ENCODE measurements at places on chromosomes 4 and X.

- DNase-seq = peak; percentile 31
Measured at GRCh38 chr4:81378386-81378785, 93.3 kb downstream of the RASGEF1B start.

DNA sequence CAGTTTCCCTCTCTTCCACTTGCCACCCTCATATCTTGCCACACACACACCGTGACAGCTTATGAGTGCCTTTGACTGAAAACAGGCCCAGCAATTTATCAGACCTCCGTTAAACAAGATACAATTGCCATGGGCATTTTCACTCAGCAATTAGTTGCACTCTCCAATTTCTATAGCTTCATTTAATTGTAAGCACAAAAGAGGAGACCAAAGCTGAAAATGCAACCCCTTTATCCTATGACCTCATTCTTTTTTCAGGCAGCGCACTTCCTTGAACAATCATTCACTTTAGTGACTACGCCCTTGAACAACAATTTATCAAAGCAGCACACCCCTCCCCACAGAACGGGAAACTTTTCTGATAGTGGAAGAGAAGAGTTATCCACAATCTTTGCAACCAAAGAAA is 4.1 kb downstream of the POF1B start:
- no peak for DNase-seq

DNA sequence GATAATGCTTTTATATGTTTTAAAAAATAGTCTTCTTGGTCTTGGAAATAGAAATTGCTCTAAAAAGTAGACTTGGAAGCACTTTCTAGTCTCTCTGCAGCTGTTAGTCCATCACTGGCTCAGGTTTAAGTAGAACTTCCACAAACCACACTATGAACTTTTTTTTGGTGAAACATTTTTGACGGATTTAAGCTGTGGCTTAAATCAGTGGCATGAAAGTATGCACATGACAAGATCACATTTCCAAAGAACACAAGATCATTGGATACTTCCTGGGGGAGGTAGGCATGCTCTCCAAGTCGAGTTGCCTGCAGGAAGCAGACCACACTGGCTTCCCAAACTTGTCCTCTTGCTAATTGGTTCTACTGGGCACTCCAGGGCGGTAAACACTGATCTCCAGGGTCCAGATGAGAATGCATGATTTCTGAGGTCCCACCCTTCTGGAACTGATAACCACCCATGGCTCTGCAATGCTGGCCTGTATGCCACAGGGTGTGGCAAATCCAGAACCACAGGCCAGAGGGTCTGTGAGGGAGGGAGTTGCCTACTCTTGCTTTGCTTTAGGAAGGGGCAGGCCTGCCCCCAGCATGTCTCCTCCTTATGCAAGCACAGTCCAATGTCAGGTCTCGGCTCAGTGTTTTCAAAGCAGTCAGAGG is 331.9 kb upstream of the SFRP2 start:
- DNase-seq = no peak

GRCh38 chr4:185282968-185283367 is 73.6 kb downstream of the SNX25 start:
- no peak for DNase-seq

DNA sequence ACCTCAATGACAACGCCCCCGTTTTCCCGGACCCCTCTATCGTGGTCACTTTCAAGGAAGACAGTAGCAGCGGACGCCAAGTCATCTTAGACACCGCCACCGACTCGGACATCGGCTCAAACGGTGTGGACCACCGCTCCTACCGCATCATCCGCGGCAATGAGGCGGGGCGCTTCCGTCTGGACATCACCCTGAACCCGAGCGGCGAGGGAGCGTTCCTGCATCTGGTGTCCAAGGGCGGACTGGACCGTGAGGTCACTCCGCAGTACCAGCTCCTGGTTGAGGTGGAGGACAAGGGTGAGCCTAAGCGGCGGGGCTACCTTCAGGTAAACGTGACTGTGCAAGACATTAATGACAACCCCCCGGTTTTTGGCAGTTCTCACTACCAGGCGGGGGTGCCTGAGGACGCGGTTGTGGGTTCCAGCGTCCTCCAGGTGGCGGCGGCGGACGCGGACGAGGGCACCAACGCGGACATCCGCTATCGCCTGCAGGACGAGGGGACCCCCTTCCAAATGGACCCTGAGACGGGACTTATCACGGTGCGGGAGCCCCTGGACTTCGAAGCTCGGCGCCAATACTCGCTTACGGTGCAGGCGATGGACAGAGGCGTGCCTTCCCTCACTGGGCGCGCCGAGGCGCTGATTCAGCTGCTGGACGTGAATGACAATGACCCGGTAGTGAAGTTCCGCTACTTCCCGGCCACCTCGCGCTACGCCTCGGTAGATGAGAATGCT is 2.2 kb downstream of the FAT4 start:
- peak; percentile 83 for DNase-seq

- DNase-seq = no peak
Measured at GRCh38 chr4:38060829-38061431, 100.7 kb downstream of the PTTG2 start.

- no peak for DNase-seq
Measured at GRCh38 chrX:71320126-71320525, 18.6 kb downstream of the ITGB1BP2 start.

DNA sequence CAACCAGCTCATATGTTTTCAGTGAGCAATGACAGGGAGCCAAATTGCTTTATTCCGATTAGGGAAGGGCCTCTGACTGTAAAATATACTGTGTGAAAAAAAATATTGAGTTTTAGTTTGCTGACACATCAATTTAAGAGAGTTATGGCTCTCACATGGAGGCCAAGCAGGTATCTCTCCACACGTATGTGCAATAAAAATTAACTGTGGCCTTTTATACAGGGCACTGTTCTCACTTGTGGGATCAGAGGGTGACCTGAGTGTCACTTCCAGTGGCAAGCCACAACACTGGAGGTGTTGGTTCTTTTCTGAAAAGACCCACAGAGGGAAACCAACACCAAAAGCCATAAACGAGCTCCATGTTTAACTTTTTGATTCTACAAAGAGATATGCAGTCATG is 462.8 kb downstream of the MID1IP1 start:
- no peak for DNase-seq

DNA sequence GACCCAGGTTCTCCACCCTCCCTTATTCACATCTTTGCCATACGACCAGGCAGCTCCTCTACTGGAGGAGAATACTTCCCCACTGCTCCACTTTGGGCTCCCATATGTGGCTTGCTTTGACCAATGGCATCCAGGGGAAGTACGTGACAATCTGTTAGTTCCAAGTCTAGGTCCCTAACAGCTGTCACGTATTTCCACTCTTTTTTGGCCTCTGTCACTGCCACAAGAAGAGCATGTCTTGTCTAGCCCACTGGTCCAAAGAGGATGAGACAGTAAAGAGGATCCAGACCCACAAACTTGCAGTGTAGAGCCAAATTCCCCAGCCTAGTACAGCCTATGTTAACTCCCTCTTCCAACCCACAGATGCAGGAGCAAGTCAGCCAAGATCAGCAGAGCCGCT is 49.7 kb upstream of the GATB start:
- no peak for DNase-seq

GRCh38 chrX:555725-556666 is 74.6 kb upstream of the SHOX start:
- DNase-seq = no peak

Data from muscle of back (tissue), 13 donors.